Activated CD4-positive, CD25-positive, alpha-beta regulatory T cell (primary cell): ENCODE measurements at places on chromosomes 16 and 17.

- no peak for DNase-seq
Observed at GRCh38 chr16:85371948-85372347, 241.2 kb upstream of the GSE1 start.

DNA sequence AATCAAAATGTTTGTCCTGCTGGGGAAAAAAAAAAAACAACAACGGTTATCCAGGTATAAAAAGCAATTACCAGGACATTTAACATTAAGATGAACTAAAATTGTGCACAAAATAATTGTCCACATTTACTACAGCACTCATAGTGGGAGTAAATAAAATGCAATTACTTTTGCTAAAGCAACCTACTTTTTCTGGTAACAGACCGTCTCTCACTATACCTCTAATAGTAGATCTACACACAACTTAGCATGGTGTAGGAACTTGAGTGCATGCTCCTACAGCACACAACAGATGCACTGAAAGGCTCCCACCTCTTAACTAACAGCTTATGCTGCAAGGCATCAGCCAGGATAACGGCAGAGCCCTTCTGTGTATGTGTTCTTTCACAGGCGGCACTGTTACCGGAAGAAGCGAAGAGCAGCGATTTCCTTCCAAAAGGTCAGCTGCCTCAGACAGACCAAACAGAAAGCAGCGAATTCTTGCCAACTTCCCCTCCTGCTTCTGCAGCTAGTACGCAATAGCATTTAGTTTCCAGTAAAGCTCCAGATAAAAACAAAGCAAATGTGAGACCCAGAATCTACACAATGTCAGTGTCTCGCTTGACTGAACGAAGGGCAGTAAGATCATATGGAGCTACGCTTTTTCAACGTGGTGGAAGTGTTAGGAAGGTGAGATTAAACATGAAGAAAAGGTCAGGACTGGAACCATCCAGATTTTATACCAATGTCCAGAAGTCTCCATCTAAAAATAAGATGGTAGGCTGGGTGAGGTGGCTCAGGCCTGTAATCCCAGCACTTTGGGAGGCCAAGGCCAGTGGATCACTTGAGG is 27.6 kb downstream of the STAT5B start:
- peak; percentile 35 for DNase-seq

DNA sequence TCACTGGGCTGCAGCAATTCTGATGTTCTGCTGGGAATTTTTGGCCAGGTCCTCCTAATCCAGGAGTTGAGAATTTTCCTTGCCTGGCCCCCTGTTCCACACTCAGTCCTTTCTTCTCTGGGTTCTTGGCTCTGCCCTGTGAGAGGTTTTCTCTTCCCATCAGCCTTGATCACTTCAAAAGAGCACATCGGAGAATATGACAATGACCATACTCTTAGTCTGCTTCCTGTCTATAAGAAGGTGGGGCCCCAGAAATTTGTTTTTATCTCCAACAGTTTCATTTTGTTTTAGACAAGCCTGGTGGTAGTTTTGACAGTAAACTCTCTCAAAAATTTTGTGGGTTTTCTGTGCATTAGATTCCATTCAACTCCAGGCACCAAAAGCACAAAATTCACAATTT is 70.7 kb downstream of the C17orf67 start:
- DNase-seq: no peak

DNA sequence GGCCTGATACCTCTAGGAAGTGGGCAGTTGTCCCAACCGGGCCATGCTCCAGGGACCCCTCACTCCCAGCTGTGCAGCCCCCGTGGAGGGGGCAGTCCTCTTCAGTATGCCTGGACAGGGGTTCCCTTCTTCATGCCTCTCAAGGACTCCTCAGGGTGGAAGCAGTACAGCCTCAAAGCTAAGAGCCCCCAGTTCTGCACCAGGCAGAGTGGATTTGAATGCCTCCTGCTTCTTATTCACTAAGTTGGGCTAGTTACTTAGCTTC is 23.9 kb upstream of the ST6GALNAC1 start:
- no peak for DNase-seq

- DNase-seq: no peak
Observed at GRCh38 chr16:75311383-75311938, 60.0 kb upstream of the BCAR1 start.

- no peak for DNase-seq
Observed at GRCh38 chr17:55706808-55707773, 15.6 kb downstream of the TMEM100 start.

GRCh38 chr16:54996186-54996585 is 65.5 kb downstream of the IRX5 start:
- DNase-seq: no peak

DNA sequence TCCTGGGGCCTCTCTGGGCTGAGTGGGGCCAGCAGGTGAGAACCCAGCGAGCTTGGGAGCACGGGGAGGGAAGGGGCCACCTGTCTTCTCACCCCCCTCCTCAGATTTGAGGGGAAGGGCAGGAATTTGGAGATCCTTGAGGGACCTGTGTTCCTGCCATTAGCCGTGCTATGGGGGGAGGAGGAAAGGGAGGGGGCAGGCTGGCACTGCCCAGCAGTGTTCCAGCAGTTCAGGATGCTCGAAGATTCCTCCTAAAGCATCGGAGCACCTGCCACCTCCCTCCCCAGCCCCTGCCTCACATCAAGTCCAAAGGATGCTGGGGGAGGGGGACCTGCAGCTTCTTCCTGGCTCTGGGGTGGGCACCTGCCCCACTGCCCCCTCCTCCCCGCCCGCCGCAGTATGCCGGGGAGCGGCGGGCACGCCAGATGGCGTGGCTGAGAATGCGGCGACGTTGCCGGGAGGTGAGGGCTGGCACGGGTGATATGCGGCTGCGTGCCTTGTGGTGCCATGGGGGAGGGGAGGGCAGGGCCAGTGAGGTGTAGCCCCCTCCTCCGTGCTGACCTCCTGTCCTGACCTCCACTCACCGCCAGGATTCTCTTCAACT is 4.7 kb upstream of the NEUROD2 start:
- no peak for DNase-seq

DNA sequence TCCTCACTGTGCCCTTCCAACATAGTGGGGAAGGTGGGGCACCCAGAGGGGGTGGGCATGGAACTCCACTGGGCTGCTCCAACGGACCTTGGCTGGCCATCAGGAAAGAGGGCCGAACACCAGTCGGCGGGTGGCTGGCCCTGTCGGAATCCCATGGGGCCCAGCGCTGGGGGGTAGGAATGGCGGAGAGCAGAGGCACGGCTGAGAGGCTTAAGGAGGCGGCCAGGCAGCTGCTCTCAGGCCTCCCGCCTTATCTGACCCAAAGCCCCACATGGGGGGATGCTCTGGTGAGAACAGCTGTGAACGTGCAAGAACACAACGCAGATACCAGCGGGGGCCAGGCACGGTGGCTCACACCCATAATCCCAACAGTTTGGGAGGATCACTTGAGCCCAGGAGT is 4.4 kb upstream of the MYO1C start:
- no peak for DNase-seq

DNA sequence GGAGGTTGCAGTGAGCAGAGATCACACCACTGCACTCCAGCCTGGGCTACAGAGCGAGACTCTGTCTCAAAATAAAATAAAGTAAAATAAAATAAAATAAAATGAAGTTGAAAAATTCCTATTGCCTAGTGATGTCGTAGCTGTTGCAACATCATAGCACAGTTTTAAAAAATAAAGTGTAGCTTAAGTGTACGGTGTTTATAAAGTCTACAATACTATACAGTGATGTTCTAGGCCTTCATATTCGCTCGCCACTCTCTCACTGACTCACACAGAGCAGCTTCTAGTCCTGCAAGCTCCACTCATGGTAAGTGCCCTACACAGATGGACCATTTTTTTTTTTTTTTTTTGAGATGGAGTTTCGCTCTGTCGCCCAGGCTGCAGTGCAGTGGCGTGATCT is 43.5 kb upstream of the MNT start:
- no peak for DNase-seq

GRCh38 chr17:37701496-37701898 is 43.4 kb downstream of the HNF1B start:
- DNase-seq: no peak

DNA sequence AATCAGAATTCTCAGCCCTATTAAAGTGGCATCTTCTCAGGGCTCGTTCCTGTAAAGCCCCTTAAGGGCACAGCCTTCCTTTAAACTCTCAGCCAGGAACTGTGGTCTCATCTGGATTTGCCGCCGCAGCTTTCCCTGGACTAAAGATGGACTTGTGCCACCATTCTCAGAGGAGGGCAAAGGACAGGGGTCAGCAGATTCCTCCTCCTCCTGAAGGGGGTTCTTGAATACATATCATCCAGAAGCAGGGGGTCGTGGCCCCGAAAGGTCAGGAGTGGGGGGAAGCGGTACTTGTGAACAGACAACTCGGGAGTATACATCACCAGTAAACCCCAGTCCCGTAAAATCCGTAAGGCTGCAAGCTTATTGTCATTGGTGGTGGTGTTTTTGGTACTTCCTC is 174.8 kb downstream of the RPTOR start:
- DNase-seq: no peak

- DNase-seq: no peak
Observed at GRCh38 chr16:1309888-1310831, 724 bp downstream of the UBE2I start.

DNA sequence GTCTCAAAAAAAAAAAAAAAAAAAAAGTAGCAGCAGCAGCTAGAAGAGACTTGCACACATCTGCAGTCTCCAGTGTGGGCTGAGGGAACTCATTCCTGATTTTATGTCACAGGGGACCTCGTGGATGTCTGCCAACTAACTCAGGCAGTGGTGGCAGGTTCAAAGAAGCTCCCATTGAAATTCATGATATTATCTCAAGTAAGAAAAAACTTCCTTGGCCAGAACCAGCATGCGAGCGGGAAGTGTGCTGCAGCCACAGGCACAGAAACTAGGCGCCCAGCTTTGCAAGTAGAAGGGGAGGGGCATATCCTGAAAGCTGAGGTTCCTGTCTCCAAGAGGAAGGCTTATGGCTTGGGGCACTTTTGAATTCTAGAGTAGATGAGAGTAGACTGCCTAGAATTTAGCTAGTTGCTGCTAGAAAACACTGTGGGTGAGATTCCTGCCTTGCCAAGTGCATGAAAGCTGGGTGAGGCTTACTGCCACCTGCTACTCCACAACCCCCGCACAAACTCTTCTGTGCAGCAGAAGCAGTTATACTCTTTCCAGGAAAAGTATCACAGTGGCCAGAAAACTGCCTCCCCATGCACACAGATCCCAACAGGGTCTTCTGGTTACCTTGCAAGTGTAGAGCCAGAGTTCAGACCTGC is 603.8 kb upstream of the CA10 start:
- DNase-seq: no peak

DNA sequence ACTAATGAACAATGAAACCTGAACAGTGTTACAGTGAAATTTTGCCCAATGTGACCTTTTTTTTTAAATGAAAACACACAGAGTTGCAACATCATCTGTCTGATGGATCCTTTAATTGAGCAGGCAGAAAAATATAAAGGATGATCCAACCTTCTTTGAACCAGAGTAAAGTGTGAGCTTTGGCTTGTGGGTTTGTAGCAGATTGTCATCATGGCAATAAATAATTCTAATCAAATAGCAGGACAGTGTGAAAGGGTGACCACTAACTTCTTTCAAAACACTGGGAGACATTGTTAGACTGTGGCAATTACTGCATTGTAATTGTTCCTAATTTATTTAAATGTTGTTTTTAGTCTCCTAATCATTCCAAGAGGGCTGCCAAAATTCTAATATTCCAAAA is 197.2 kb downstream of the CHD9NB start:
- DNase-seq: no peak

GRCh38 chr17:77999413-78000173 is 41.1 kb downstream of the TNRC6C start:
- no peak for DNase-seq

DNA sequence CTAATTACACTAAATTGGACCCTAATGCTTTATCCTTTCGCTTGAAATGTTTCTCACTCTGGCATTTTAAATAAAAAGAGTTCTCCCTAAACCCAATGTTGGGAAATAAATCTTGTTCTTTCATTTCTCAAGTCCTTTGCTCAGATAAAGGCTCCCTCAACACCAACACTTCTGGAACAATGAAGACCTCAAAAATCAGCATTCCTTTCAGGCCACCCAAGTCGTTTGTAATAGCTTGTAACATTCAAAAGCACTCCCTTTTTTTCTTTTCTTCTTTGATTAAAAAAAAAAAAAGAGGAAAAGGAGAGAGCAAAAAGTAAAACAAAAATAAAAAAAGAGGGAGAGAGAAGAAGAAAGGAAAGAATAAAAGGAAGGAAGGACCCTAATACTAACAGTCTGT is 23.3 kb upstream of the FOXJ1 start:
- DNase-seq: no peak

DNA sequence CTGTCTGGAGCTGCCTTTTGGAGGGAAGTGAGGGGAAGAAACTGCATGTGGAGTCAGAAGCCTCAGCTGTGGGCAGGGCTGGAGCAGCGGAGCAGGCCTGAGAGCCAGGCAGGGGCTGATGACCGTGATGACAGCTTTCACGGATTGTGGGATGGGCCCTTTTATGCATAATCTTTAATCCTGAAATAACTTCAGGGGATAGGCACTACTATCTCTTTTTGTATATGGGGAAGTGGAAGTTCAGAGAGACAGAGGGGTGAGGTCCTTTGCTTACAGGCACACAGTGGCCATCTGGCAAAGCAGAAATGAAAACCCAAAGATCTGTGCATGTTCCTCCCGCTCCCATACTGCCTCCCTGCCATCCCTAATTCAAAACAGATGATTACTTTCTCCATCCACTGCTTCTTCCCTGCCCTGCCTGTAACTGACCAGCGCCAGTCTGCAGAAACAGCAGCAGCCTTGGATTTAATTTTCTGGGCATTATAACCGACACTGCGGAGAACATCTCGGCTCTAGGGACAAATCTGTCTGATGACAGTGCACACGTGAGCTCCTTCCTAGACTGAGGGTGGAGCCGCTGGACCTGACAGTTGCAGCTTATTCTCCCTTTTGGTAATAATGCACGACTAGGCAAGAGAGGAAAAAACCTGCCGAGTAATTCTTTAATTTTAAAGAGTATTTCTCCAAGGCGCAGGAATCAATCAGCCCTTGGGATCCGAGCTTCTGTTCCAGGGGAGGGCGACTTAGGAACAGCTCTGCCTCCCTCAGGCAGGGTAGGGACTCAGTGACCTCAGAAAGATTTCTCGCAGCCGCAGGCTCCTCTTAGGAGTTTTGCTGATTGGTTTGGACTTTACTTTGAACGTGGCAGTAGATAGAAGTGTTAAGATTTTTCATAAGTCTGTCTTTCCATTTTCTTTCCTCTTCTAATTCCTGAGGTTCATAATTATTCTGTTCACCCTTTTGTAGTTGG is 95.4 kb downstream of the UTP18 start:
- no peak for DNase-seq

- no peak for DNase-seq
Observed at GRCh38 chr16:75578212-75578611, 12.0 kb downstream of the GABARAPL2 start.

DNA sequence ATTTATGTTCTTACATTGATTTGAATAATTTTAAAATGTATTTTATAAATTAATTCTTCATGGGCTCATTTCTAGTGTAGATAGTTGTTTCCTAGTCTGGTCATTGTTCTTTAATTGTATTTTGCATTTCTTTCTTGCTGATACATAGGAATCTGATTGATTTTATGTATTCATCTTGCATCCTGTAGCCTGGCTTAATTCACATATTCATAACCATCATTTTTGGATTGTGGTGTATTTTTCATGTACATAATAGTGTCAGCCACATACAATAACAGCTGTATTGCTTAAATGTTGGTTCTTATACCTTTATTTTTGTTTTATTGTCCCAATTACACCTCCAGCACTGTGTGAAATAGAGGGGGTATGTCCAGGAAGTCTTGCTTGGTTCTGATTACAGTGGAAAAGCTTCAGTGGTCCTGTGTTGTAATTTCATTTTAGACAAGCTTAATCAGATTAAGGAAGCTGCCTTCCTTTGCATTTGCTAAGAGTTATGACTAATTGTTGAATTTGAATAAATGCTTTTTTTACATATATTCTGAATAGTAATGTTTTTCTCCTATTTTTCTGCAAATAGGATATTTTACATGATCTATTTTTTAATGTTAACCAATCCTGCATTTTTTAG is 103.7 kb downstream of the USP22 start:
- no peak for DNase-seq
